Chondrocyte (in vitro differentiated cells): ENCODE measurements at places on chromosomes 12 and 14. TPM values are rescaled to one million over a fixed set of nuclear protein-coding genes. Genes with fewer than 3 reads are reported as not detected.

Gene GPR84
- not detected in 3 replicates for total RNA-seq

DNA sequence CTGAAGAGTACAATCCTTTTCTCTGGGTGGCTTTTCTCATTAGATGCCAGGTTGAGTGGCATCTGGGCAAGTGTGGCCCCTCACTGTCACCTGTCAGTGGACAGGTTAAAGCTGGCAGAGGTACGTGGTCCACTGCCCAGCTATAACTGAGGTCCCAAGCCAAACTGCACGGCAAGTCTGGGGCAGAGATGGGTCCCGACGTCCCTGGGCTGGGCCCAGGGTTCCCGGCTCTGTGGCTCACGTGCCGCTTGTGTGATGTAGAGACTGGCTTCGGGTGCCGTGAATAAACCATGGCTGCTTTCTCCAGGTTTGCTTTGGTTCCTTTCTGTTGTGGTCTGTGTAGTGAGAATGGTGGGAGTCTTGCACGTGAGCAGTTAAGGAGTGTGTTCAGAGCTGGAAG is 77.7 kb downstream of the WDR20 start:
- no peak overlapping the region for H3K27ac ChIP-seq
- peaks cover 16% of the 10 kb centered on the region for H3K4me1 ChIP-seq
- no peak for DNase-seq

Gene CELA1
- total RNA-seq = not detected in 3 replicates

- no peak for DNase-seq
- H3K27ac ChIP-seq = no peak overlapping the region
- no peaks in the 10 kb centered on the region for H3K4me1 ChIP-seq
- no peaks in the 10 kb centered on the region for H3K36me3 ChIP-seq
- no peaks in the 10 kb centered on the region for H3K27me3 ChIP-seq
- no peak overlapping the region for H3K4me3 ChIP-seq
These were observed 487.5 kb downstream of the TMEM121 start for GRCh38 chr14:106013879-106014376.

DNA sequence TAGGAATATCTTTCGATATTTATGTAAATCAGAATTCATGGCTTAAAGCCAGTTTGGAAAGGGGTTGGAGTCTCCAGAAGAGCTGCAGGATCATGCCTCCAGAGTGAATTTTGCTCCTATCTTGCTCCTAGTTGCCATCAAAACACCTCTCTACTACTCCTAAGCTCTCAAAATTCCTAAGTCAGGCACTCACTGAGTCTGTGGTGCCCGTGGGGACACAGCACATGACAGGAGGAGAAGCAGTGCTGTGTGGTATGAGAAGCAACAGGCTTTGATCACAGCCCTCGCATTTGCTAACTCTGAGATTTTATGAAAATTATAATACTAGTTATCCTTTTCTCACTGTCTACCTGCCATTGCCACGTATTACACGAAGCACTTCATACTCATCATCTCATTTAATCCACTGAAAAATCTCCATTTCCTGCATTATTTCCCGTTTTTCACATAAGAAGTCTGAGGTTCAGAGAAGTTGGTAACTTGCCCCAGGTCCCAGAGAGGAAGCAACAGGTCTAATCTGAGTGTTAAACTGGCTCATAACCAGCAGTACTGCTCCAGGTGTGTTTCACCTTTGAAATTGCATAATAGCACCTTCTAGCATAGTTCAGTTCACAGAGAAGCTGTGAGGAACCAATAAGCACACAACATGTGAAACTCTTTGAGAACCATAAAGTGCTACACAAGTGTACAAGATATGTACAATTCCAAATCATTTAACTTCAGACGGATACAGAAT is 33.1 kb upstream of the SLC35F4 start:
- H3K27me3 ChIP-seq = peaks cover 6% of the 10 kb centered on the region
- DNase-seq = no peak
- no peak overlapping the region for H3K4me3 ChIP-seq
- H3K4me1 ChIP-seq = no peaks in the 10 kb centered on the region
- no peaks in the 10 kb centered on the region for H3K36me3 ChIP-seq

Gene PRPH
- total RNA-seq = not detected in 3 replicates

DNA sequence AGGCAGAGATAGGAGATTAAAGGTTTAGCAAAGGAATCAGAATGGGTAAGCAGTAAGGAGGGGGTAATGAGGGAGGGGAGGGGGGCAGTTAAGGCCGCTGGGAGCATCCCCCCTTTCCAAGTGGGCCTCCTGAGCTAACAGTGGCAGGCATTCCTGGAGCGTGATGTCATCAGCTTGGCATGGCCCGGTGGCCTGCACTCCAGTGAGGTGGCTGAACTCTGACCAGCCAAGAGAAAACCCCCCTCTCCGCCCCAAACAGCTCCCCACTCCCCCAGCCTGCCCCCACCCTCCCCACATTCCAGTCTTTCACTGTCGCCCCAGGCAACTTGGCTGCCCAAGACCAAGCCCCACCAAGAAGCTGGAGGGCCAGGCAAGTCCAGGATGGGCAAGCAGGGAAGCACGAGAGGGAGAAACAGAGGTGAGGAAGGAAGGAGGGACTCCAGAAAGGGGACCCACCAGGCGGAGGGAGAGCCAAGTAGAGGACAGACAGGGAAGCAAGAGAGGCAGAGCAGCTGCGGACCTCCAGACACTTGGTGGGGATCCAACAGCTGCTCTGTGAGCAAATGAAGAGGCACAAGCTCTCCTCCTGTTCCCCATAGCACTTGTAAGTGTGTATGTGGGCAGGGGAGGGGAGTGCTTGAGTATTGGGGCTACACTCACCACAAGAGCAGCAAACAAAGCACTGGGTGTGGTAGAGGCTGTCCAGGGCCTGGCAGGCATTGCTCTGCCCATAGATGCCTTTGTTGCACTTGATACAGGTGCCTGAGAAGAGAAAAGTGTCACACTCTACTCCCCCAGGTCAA is 4.5 kb downstream of the AJUBA start:
- peak overlapping the region; percentile 81 for H3K4me3 ChIP-seq
- H3K36me3 ChIP-seq = peaks cover 25% of the 10 kb centered on the region
- no peaks in the 10 kb centered on the region for H3K27me3 ChIP-seq
- peak overlapping the region; percentile 97 for H3K27ac ChIP-seq
- DNase-seq = no peak
